ENCODE measurements at places on chromosomes 2 and 18.

DNA sequence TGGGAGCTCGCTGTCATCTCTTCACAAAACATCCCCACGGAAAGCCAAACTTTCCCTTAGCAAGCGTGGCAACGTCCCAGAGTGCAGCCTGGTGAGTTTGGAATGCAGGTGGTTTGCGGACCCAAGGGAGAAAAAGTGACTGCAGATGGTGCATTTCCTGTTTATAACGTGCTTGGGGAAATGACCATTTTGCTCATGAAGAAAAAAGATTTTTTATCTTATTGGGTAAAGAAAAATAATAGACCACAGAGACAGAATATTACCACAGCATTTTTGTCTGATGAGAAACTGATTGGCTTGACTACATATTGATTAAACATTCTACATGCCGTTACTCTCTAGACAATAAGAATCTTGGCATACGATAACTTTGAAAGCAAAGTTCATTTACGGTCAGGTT lies 136.5 kb downstream of the COPS8 start:
- no peaks in the 10 kb centered on the region for H3K27me3 ChIP-seq
- no peak overlapping the region for H3K4me3 ChIP-seq
- DNase-seq, result no peak
- H3K36me3 ChIP-seq, result no peaks in the 10 kb centered on the region
- peaks cover 26% of the 10 kb centered on the region for H3K4me1 ChIP-seq
- H3K27ac ChIP-seq, result peak overlapping the region; percentile 84

DNA sequence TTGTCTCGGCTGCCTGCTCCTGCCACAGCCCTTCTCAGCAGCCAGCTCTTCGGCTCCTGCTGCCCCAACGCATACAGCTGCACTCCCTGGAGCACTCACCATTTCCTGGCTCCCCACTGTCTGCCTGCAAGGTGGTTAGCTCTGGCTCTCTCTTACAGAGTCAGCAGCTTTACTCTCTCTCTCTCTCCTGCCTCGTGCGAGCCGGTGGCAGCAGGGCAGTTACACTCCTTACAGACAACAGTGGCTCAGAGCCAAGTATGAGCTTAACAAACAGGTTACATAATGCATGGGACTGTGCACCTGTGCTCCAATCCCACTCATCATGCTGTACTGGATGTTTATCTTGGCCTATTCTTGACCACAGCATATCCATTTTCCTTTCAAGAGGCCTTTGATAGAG lies 47.4 kb upstream of the DNAJC10 start:
- H3K4me1 ChIP-seq, result no peaks in the 10 kb centered on the region
- DNase-seq, result no peak
- no peaks in the 10 kb centered on the region for H3K27me3 ChIP-seq
- no peaks in the 10 kb centered on the region for H3K36me3 ChIP-seq
- no peak overlapping the region for H3K4me3 ChIP-seq

DNA sequence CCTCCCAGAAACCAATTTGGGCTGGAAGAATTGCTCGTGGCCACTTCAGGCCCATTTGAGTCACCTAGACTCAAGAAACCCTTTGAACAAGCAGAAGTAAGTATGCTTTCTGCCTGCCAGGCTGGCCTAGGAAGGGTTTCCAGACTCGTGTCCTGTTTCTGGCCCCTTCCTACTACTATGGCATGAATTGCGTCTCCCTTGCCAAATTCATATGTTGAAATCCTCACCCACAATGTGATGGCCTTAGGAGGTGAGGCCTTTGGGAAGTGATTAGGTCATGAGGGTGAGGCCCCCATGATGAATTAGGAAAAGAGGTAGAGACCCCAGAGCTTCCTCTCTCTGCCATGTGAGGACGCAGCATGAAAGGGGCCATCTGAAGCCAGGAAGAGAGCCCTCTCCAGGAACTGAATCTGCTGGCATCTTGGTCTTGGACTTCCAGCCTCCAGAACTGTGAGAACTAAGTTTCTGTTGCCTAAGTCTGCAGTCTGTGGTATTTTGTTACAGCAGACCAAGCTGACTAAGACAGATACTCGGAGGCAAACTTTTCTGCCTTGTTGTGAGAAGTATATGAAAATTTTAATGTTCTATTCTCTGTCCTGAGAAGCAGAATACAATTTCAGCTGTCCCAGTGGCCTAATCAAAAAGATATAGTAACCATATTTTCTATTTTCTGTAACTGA lies 13.1 kb downstream of the GPR45 start:
- no peak for DNase-seq
- H3K27ac ChIP-seq, result no peak overlapping the region
- H3K36me3 ChIP-seq, result no peaks in the 10 kb centered on the region
- no peaks in the 10 kb centered on the region for H3K4me1 ChIP-seq

DNA sequence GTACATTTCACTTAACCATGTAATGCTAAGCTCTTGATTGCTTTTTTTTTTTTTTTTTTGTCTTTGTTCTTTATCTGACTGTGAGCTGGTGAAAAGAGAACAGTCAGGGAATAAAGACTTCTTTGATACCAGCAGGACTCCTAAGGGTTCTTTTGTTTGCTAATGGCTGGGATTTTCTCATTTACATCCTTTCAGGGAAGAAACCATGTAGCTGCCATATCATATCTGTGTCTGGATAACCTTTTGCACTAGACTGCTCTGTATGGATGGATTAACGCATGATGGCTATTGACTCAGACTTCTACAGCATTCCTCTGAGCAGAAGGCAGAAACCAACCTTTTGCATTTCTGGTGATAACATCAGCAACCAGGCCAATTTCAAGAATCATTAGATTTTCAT lies 504.0 kb downstream of the LRRTM4 start:
- no peak overlapping the region for H3K27ac ChIP-seq
- H3K27me3 ChIP-seq, result no peaks in the 10 kb centered on the region
- H3K4me3 ChIP-seq, result no peak overlapping the region
- no peaks in the 10 kb centered on the region for H3K36me3 ChIP-seq
- DNase-seq, result no peak

- no peaks in the 10 kb centered on the region for H3K4me1 ChIP-seq
- no peak overlapping the region for H3K4me3 ChIP-seq
- no peaks in the 10 kb centered on the region for H3K36me3 ChIP-seq
- no peaks in the 10 kb centered on the region for H3K27me3 ChIP-seq
These were observed 215.7 kb upstream of the HNMT start for GRCh38 chr2:137748533-137748932.

DNA sequence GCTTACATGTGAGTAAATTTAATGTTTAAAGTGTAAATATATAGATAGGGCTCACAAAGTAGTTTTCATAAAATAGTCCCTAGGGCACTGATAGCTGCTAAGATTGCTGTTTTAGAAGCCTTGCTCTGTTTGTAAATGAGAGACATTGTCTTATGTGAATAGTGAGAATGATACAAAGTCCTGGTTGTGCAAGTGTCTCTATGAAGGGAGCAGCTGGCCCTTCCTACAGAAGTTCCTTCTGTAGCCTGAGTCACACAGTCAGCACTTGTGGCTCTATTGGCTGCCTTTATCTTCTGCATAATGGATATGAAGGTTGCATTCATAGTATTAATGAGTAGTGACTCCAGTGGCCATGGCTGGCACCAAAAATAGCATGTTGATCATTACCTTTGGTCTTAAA lies 279.7 kb downstream of the OSR1 start:
- no peaks in the 10 kb centered on the region for H3K27me3 ChIP-seq
- H3K27ac ChIP-seq, result no peak overlapping the region
- DNase-seq, result no peak
- no peaks in the 10 kb centered on the region for H3K36me3 ChIP-seq
- H3K4me3 ChIP-seq, result no peak overlapping the region
